AML-193 (cell line): ENCODE measurements at places on chromosomes 5 and 9.
A peak's percentile ranks its signal among the peaks of the same experiment; 100 is the strongest.

- peak; percentile 63 for DNase-seq
Measured at GRCh38 chr9:37859043-37859442, 44.9 kb downstream of the SLC25A51 start.

GRCh38 chr5:140785905-140786686 lies at the start of gene PCDHA1:
Gene PCDHA1 (plus strand): TSS chr5:140786140.
- DNase-seq, result peak; percentile 52

DNA sequence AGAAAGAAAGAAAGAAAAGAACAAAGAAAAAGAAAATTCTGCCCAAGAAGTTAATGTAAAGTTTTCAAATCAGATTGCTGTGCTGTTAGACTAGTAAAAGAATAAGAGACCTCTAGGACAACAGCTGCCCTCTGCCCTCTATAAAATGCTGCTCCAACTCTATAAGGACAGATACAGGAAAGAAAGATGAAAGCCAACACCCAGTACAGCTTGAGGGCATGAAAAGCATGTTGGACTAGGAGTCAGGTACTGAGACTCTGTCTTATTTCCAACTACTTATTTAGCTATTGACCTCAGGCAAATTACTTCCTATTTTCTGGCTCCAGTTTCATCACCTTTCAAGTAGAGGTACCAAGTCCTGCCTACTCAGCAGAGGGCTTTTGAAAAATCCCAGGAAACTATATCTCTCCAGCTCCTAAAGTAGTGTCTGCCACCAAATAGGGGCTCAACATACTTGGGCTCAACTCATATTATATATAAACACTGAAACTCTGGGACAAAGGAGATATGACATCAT lies 5.7 kb downstream of the HBEGF start:
- DNase-seq, result peak; percentile 59

GRCh38 chr5:78758169-78758839 lies 109.7 kb upstream of the LHFPL2 start:
- DNase-seq, result no peak

DNA sequence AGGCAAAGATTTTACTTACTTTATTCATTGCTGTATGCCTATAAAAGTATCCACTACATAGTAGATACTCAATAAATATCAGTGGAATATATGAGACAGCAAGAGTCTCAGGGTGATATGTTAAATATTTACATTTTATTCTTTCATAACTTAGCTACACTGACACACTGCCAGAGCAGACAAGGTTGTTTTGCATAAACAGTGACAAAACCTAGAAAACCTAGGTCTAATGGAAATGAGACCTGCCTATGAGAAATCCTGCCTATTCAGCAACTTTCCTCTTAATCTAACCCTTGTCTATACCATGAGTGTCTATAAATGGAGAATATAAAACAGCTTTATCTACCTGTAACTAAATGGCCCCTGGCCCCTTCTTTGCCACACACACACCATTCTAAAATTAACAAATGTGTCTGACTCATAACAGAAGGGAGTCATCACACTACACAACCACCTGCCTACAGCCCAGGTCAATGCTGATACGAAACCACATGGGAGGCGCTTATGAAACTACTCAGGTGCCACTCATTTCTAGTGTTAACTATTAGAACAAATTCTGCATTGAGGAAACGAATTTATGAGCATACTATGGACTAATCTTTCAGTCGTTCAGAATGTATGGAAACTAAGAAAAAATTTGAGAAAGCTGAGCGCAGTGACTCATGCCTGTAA lies 60.3 kb downstream of the UBAP2 start:
- no peak for DNase-seq

DNA sequence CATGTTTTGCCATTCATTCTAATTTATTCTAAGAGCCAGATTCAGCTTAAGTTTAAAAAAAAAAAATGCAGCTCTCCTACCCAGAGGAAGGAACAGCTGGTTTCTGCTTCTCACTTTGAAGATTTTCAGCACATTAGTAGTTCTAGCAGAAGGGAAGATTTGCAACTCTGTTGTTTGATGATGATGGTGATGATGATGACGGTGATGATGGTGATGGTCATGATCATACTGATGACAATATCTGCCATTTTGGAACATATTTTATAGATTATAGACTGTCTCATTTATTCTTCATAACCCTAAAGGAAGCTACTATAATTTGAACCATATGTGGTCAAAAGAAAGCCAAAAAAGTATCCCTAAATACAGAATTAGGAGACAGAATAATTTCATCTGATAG lies 7.9 kb upstream of the MED10 start:
- DNase-seq, result no peak

DNA sequence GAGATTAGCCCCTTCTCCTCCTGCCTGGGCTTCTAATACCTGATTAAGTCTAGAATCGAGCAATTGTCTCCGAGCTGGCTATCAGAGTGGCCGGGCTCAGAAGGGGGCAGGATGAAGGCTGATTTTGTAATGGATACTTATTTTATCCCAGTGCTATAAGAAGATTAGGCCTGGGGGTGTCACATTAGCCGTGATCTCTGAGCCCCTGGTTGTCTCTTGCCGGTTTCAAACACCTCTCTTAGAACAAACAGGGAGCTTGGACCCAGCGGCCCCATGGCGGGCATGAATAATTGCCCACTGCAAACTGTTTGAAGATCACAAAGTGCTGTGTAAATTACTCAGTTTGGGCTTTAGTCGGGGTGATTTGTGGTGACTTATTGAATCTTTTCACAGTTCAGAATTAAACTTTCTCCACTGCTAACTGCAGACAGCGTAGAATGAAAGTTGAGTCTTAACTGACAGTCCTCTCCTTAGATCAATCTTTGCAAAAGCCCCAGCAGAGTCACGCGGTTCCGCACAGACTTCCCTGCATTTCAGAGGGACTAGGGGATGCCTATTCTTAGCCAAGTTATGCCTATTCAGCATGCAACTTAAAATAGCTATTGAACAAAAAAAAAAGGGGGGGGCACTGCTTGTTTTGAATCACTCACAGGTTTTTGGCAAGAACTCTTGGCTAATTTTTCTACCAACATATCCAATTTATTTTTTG lies 200.6 kb upstream of the IRX1 start:
- DNase-seq, result no peak

GRCh38 chr5:11050596-11051304 lies 289.7 kb upstream of the DAP start:
- DNase-seq, result no peak

DNA sequence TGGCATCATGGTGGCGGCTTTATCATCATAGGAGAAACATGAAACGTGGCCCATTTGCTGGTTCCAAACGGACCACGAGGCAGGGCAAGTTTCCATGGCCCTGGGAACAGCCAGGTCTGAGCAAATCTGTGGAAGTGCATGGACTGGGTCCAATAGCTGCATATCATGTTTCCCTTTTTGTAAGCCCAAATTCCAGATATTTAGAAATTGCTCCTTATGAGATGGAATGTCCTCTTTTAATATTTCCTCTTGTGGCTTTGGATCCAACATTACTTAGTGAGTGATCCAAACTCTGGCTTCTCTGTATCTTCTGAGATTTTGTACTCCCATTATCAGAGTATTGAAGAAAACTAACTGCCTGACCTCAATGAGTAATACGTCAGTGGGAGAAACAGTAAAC lies 79.8 kb upstream of the FBXL7 start:
- DNase-seq, result no peak

DNA sequence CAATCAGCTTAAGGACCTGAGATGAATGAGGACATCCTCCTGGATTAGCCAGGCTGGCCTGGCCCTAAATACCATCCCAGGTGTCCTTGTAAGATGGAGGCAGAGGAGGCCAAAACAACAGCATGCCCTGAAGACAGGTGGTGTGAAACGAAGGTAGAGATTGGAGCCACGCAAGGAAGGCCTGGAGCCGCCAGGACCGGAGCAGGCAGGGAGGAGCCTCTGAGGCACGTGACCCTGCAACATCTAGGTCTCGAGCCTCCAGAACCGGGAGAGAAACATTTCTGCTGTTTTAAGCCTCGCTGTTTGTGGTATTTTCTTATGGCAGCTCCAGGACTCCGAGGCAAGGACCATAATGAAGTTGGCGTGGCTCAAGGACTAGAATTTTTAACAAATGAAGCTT lies 9.7 kb upstream of the COL5A1 start:
- DNase-seq, result no peak

DNA sequence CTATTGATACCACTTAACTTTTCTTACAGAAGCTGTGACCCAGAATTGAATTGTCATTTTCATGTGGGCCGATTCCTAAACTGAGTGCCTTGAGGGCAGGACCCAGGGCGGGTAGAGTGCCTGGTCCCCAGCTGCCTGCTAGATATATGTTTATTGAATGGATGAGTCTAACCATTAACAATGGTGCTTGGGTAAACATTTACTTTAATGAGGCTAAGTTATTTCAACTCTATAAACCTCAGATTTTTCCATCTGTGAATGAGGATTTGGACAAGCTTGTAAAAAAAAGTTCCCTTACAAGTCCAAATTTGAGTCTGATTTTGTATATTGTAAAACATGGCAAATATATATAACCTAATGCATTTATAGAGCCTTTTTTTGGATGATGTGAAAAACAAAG lies 181.8 kb upstream of the ELL2 start:
- no peak for DNase-seq

DNA sequence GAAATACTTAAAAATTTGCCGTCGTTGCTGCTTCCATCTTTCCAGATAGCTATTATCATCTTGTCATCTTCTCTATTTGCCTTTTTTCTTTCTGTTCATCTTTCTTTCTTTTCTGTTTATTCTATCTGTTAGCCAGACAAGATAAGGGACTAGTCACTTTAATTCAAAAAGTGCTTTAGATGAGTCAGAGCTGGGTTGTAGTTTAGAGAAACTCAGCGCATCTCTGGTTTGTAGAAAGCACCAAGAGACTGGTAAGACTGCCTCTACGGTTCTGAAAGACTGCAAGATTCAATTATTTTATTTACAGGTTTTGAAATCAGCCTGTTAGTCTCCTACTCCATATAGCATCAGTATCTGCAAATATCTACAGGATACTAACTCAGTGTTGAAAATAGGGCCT lies 562.8 kb upstream of the RIOK2 start:
- DNase-seq, result no peak

- no peak for DNase-seq
Measured at GRCh38 chr9:71607461-71607881, 160.8 kb downstream of the CEMIP2 start.

- no peak for DNase-seq
Measured at GRCh38 chr5:77960863-77961396, 184.8 kb upstream of the TBCA start.

GRCh38 chr5:163619273-163619934 lies 114.0 kb downstream of the MAT2B start:
- no peak for DNase-seq

- DNase-seq, result no peak
Measured at GRCh38 chr5:69497006-69497520, 4.5 kb downstream of the OCLN start.

DNA sequence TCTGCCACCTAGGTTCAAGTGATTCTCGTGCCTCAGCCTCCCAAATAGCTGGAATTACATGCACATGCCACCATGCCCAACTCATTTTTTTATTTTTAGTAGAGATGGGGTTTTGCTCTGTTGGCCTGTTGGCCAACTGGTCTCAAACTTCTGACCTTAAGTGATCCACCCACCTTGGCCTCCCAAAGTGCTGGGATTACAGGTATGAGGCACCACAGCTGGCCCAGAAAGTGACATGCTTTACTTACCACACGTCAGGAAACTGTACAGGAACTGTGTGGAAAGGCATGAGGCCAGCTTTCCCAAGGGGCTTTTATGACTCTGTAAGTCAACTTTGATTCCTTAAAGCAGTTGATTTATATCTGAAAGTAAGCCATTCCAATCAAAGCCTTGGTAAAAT lies 25.0 kb downstream of the DNAJB5 start:
- no peak for DNase-seq

DNA sequence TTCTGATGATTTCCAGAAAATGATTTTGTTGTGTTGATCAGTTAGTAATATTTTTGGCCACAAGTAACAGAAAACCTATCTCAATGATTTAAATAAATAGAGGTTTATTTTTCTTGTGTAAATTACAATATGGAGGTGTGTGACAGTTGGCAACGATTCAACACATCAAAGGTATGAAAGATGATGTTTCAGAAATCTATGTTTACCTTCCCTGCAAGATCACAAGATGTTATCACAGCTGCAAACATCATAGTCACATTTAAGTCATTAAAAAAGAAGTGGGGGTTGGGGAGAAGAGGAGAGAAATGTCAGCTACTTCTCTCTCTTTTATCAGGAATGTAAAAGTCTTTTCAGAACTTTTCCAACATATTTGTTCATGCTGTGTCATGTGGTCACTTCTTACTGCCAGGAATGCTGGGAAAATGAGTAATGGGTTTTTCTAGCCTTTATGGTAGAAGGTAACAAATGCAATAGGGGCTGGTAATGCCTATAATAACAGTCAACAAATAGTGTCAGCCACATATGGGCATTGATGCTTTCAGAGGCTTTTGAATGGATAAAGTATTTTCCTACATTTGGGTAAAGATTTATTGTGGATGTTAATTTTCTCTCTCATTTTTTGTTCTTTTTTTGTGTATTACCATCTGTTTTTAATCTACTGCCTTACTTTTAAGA lies 742.7 kb downstream of the TLE1 start:
- no peak for DNase-seq

DNA sequence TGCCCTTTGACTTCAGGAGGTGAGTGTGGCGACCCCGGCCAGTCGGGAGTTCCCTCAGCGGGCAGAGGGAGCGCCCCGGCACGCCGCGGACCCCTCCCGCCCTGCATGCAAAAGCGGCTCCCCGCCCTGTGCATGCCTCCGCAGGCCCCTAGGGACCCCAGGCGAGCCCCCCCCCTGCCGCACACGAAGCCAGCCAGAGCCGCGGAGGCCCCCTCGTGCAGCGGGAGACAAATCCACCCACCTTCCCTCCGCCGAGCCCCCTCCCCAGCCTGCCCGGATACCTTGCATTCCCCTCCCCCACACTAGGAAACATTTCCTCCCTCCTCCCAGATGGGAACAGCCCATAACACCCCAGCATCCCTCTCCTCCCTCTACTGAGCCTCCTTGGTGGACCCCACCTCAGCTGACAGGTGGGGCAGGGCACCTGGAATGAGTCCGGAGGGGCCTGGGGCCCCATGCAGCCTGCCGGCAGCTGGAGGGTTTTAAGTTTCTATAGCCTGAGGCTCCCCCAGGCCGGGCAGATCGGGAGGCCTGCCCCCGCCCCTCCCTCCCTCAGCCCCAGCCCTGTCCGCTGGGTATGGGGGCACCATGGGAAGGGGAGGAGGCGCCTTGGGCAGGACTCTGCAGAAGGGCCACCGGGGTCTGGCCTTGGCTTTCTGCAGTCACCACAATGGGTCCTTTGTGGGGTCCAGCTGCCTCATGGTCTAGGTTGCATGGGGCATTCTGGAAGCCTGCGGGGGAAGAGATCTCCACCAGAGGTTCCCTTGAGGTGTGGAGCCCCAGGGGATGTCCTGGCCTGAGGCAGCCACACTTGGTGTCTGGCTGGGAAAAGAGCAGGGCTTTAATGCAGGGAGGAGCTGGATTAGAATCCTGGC lies 601 bp downstream of the ERGIC1 start:
- DNase-seq, result no peak

DNA sequence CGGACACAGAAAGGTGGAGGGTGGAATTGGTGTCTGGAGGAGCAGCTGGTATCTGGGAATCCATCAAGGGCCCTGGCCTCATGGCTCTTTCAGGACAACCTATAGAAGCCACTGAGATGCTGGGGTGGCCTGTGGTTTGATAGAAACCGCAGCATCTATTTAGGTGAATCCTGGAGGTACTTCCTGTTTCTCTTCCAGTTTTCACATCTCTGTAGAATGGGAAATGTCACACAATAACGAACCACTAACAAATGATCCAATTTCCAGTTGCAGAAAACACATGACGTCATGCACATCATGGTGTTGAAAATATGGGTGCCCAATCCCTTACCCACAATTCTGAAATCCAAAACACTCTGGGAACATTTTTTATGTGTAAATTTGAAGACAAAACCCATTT lies 52.2 kb downstream of the ROPN1L start:
- no peak for DNase-seq

GRCh38 chr5:16391858-16392649 lies 73.5 kb downstream of the ZNF622 start:
- DNase-seq, result no peak
